Fibroblast of villous mesenchyme (primary cell): ENCODE measurements at places on chromosomes 5 and 9. TPM values are rescaled to one million over a fixed set of nuclear protein-coding genes. Genes with fewer than 3 reads are reported as not detected.

GRCh38 chr9:21906881-21907280 lies 87.3 kb downstream of the CDKN2A start:
- no peak for DNase-seq

DNA sequence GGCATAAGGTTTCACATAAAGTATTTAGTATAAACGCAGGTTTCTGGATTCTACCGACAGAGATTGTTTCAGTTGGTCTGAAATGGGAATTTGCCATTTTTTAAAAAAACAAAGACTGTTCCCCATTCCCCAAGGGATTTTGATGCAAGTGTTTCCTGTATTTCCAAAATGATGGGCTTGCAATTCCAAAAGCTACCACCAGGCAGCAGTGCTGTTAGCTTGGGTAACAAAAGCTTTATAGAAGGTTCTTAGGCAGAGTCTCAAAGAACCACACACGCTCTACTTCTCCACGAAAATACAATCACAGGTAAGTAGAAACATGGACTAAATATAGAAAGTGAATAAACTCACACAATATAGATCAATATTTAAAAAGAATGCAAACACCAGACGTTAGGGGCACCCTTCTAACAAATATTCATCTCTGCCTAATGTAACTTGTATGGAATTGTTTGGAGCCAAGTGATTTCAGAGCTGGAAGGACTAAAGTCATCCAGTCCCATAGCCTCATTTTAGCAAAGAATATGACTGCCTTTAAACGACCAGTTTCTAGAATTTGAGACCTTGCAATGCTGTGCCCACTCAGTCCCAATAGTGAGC lies 154.3 kb downstream of the SPOCK1 start:
- peak; percentile 68 for DNase-seq

DNA sequence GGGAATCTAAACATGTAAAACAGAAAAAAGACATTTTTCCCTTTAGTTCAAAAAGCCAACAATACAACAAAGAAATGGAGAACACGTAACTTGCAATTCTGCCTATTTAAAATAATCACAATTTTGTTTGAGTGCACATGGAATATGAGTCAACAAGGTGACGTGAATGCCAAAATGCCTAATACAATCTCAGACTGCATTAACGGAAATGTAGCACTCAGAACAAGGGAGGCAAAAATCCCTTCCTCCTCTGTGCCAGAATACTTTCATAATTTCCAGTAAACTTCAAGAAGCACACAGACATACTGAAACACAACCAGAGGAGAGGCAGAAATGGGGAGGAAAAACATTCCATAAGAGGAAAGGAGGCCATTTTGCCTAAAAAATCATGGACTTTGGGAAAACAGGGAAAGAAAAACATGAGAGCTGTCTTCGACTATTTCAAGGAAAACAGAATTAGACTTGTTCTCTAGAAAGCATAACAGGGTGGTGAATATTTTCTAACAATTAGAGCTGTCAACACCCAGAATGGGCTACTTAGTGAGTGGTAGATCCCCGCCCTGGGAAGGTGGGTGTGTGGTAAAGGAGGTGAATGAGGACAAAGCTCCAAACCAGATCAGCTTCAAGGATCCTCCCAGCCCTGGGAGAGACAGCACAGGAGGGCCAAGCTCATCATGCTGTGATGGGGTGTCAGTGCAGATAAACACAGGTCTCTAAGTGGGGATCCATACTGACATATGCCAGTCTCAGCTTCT lies 48.2 kb downstream of the ABCA1 start:
- DNase-seq = peak; percentile 45

Gene CMYA5
- 1.3 and 1.7 TPM in 2 replicates for total RNA-seq

GRCh38 chr5:32421075-32421474 lies 23.5 kb downstream of the ZFR start:
- no peak for DNase-seq

GRCh38 chr9:134693011-134693410 lies 51.4 kb downstream of the COL5A1 start:
- no peak for DNase-seq
